ENCODE measurements at places on chromosomes 13 and 19.
A peak's percentile ranks its signal among the peaks of the same experiment; 100 is the strongest.

- DNase-seq = no peak
These were observed 74.8 kb downstream of the ABCC4 start for GRCh38 chr13:95226476-95226875.

DNA sequence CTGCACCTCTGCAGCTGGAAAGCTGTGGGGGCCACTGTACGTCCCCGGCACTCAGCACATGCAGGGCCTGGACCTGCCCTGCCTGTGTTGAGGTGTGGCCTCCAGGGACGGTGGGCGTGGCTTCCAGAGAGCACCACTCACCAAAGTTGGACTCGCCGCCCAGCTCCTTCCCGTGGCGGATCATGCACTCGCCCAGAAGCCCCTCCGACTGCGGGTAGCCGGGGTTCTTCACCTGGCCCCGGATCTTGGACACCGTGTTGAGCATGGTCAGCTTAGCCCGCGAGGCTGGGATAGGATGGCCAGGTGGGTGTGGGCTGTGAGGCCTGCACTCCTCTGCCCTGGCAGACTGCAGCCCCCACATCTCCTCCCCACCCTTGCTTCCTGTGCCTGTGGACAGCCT, 22.0 kb downstream of the MPND start:
- DNase-seq = no peak

- no peak for DNase-seq
These were observed 10.0 kb upstream of the CEACAM21 start for GRCh38 chr19:41566001-41566400.

DNA sequence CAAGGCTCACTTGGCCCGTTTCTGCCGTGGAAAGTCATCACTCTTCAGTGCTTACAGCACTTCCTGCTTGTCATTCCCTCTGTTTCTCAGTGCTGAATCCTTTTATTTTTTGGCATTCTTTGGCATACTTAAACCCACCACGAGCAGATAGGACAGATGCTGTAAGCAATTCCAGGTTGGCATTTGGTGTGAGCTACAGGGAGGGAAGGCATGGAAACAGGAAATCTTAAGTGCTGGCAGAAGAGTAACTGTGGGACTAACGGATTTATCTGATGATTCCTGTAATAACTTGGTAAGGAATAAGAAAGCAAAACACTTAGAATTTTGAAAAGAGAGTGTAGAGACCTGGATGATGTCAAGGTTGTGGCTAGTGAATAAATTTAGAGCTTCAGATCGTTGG, 273.4 kb downstream of the GPC6 start:
- DNase-seq = no peak

- no peak for DNase-seq
These were observed 74.6 kb upstream of the NPAS1 start for GRCh38 chr19:46944918-46945628.

- DNase-seq = no peak
These were observed 252.1 kb downstream of the RFC3 start for GRCh38 chr13:34070006-34070405.

- DNase-seq = no peak
These were observed 33.7 kb downstream of the SIAH3 start for GRCh38 chr13:45817833-45818232.

DNA sequence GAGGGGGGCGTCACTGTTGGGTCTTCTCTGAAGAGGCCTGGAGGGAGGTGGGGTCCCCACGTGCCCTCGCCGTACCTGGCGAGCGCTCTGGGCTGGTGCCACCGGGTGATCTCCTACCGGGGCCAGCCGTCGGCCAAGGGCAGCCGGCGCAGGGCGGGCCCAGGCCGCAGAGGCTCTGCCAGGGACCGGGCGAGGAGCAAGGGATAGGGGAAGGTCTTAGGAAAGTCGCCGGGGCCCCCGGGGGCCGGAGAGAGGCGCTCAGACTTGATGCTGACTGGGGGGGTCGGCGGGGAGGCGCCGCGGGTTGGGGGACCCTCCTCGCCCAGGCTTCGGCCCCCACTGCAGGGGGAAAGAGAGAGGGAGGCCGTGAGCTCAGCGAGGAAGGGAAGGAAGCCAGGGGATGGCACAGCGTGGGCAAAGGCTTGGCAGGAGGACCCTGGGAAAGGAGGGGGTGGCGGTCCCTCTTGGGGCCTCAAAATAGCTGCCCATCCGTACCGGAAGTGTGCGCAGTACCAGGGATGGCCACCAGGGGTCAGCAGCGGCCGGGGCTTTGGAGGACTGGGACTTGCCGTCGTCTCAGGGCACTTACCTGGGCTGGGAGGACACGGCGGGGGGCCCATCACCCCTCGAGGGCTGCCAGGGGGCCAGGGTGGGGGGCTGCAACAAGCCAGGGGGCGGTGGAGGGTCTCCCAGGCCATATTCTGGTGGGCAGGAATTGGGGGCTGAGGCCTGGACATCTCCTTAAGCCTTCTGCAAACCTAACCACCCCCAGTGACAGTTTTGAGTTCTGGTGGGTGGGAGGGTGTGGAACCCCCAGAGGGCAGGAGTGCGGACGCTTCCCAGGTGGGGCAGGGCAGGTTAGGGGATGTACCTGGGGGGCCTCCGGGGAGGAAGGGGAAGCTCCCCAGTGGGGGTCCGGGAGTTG, 7.7 kb upstream of the TMEM161A start:
- DNase-seq = peak; percentile 72

DNA sequence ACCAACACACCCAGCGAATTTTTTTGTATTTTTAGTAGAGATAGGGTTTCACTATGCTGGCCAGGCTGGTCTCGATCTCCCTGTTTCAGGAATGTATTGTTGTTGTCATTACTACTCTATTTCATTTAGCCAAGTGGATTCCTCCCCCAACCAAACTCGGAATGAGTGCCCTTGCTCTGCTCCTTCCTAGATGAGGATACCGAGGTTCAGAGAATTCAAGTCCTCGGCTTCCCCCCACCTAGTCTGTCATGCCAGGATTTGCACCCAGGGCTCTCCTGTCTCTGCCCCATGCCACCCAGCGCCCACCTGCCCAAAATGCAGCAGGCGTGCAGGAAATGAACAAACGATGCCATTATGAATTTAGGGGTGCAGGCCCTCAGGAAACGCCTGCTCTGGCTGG, 3.5 kb upstream of the SPACA4 start:
- no peak for DNase-seq

- DNase-seq = no peak
These were observed 711 bp downstream of the FUT2 start for GRCh38 chr19:48696353-48697010.

- no peak for DNase-seq
These were observed 439.3 kb downstream of the PCDH20 start for GRCh38 chr13:60976367-60976766.

GRCh38 chr13:42354241-42355091, 82.5 kb downstream of the AKAP11 start:
- peak; percentile 20 for DNase-seq

GRCh38 chr19:51325161-51325976, 13.9 kb downstream of the IGLON5 start:
- no peak for DNase-seq

DNA sequence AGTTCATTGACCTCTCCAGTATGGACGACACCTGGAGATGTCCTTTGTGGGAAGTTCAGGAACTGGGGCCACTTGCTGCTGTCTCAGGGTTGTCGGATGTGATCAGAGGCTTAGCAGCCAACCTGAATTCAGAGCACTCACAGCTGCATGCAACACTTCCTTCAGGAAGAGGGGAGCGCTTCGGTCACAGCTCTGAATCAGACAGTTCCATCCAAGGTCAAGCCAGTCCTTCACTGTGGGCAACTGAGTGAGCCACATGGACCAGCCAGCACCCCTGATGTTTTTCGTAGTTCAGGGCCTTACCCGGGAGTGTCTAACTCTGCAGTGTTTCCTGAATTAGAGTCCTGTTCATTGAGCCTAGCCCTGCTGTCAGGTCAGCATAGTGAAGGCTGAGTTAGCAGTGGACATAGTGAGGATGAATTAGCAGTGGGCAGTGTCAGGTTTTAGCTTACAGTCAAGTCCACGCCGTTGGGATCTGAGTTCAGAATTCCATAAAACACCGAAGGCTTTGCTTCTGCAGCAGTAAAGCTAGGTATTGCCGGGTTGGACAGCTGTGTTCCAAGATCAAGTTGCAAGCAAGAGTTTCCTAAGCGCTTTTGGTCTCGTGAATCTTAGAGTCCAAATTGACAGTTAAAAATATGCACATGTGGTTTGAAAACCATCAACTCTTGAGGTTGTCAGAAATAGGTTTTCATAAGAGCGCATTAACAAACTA, 5.1 kb downstream of the ZNF555 start:
- no peak for DNase-seq

DNA sequence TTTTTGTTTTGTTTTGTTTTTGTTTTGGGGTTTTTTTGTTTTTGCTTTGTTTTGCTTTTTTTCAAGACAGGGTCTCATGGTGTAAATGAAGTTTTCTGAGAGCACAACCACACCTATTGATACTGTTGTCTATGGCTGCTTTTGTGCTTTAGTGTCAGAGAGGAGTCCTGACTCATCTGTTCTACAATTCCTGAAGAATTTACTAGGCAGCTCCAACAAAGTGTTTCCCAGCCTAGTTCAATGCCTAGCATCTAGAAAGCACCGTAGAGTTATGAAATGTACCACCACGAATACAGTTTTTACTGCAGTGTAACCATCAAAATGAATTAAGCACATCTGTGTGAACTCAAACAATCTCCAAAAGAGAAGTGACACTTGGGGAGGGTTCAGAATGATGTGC, 21.2 kb downstream of the SAFB start:
- DNase-seq = no peak

DNA sequence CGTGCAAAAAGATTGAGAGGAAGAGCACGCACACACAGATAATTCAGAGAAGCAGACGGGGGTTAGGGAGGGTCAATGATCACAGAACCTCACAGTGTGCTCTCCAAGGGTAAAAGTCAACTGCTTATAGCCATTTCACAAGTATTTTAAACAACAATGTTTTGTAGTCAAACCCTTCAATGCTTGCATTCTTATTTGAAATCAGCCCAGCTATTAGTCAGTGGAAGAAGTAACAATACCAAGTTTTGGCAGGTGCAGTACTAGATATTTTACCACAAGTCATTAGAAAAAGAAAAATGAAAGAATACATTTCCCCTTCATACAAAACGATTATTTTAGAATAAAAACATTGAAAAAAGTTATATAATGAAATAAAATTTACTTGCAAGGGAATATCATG, 2.6 kb downstream of the CSNK1A1L start:
- no peak for DNase-seq

GRCh38 chr13:46648166-46648607, 95.2 kb downstream of the LRCH1 start:
- no peak for DNase-seq

- DNase-seq = no peak
These were observed 677 bp upstream of the LRCH1 start for GRCh38 chr13:46552303-46552682.

- DNase-seq = no peak
These were observed 114.5 kb downstream of the KCNRG start for GRCh38 chr13:50129706-50130122.

DNA sequence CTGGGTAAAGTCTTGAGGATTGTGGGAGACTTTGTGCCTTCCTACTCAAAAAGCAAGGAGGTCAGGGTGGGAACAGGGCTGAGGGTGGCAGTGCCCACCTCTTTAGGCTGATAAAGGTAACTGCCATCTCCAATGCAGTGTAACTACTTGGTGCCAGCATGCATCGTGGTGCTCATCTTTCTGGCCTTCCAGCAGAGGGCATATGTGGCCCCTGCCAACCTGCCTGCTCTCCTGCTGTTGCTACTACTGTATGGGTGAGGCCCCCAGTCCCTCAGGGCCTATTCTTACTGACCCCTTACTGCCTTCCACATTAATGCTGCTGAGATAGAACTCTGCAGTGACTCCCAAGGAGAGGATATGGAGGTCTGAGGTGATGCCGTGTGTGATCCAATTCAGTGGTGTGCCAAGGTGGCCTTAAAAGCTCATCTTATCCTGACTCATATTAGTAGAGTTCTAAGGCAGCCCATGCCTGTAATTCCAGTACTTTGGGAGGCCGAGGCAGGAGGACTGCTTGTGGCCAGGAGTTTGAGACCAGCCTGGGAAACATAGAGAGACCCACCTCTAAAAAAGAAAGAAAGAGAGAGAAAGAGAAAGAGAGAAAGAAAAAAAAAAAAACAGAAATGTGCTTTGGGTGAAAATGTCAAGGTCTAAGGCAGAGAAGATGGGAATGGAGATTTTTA, 9.7 kb upstream of the ARHGAP45 start:
- peak; percentile 81 for DNase-seq

GRCh38 chr13:26531742-26532141, 25.7 kb upstream of the WASF3 start:
- no peak for DNase-seq

- no peak for DNase-seq
These were observed 147.1 kb upstream of the IRS2 start for GRCh38 chr13:109933476-109933875.

DNA sequence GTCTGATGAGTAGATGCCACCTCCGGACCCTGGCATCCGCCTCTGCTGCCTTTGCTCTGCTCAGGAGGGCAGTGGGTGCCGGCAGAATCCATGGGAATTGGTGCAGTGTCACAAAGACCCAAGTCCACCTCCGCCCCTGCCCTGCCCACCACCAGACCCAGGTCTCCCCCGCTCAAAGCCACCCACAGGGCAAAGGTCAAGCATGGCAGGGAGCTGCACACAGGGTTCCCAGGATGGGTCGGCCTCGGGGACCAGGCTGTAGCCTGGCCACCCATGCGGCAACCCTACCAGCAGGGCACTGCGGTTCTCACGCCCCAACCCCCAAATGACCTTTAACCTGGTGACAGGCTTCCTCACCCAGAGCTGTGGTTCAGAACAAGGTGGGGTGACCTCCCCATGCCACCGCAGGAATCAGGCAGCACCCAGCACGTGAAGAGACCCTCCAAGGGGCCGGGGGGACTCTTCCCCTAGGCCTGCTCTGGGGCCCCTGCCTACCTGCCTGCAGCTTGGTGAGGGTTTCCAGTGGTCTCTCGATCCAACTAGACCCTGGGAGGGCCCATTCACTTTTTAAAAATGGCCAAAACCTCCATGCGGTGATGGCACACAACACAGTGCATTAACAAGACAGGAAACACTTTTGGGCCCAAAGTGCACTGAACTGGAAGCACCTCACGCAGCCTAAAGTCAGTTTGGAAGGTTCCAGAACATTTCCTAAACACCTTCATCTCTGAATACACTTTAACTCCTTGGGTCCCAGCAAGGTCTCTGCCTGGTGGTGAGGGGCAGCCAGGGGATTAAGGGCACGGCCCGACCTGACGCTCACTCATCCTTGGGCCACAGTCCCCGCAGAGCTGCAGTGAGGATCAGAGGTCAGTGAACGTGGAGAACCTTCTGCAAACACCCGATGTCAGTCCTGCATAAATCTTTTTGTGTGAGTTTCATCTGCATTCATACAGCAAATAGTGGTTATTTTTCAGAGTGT, 11.0 kb downstream of the GAS6 start:
- no peak for DNase-seq

GRCh38 chr13:78485803-78486202, 117.5 kb downstream of the POU4F1 start:
- no peak for DNase-seq

- DNase-seq = no peak
These were observed 816 bp downstream of the RPS28 start for GRCh38 chr19:8321986-8322637.

Measured in T-helper 2 cell (primary cell).